ENCODE measurements at places on chromosomes 13 and 19. TPM values are rescaled to one million over a fixed set of nuclear protein-coding genes. Genes with fewer than 3 reads are reported as not detected.

DNA sequence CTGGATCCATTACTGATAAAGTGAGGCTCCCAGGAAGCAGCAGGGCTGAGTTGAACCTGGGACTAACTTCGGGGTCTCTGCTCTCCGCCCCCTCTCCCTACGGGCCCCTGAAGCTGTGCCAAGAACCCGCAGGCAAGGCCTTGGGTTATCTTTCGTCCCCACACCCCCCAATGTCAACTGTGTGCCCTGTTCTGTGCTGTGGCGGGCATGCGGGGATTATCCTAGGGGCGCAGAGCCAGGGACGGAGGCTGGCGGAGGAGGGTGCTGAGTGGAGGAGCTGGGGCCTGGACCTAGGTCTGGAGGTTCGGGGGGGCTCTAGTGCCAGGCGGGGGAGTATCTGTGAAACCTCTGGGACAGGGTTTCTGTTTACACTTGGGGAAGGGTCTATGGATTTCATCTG is 26.4 kb downstream of the RFX1 start:
- H3K27ac ChIP-seq, result peak overlapping the region; percentile 64
- H3K4me1 ChIP-seq, result peaks cover 13% of the 10 kb centered on the region

PSG2 gene
- total RNA-seq, result not detected

CEACAM16 gene
- not detected for total RNA-seq

DNA sequence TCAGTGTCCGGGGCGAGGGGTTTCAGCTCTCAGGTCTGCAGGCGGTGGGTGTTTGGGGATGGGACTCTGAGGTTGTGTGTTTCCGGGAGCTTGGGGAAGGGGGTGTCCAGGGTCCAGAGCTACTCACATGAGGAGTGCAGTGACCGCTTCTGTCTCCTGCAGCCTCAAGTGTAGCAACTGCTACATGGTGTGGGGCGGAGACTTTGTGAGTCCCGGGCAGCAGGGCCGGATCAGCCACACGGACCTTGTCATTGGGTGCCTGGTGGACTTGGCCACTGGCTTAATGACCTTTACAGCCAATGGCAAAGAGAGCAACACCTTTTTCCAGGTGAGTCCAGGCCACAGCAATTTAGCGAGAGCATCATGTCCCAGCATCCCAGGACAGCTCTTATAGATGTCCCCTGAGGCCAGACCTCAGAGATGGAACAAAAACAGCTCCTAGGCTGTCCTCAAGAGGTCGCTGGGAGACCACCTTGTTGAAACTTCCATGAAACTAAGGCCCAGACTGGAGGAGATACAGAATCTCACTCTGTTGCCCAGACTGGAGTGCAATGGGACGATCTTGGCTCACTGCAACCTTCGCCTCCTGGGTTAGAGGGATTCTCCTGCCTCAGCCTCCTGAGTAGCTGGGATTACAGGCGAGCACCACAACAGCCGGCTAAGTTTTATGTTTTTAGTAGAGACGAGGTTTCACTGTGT is 44.9 kb downstream of the RYR1 start:
- no peak overlapping the region for H3K27ac ChIP-seq
- H3K4me1 ChIP-seq, result no peaks in the 10 kb centered on the region
- peaks cover 2% of the 10 kb centered on the region for H3K27me3 ChIP-seq
- no peak for DNase-seq

DNA sequence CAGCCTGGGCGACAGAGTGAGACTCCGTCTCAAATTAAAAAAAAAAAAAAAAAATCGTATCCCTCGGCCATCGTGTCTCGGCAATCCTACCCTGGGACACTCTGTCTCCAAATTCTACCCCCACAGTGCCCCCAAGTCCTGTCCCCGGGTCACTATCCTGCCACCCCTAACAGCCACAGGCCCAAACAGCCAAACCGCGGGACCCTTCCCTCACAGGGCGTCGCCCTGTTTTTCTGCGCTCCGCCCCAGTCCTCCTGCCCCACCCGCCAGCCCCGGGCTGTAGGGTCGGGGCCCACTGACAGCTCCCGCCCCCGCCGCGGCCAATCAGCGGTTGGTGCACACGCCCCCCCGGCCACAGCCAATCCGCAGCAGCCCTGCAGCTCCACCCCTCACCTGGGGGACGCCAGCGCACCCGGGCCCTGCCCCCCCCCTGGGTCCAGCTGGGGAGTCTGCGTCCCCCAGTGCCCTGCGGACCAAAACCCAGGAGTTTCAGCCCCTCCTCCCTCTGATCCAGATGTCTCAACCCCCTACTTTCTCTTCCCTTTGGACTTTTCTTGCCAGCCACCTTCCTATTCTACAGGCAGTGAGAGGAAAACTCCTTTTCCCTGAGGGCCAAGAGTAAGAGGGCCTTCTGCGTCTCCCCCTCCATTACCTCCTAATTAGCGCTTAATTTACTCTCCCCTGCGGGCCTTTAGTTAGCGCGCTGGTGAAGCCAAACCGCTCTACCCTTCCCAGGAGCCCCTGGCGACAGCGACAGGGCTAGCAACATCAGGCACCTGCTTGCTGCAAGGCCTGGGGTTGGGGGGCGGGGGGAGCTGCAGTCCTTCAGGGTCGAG is 1.5 kb upstream of the BCAT2 start:
- DNase-seq, result peak; percentile 48
- H3K27me3 ChIP-seq, result no peaks in the 10 kb centered on the region
- H3K4me1 ChIP-seq, result peaks cover 19% of the 10 kb centered on the region

- H3K27me3 ChIP-seq, result peaks cover 46% of the 10 kb centered on the region
- H3K36me3 ChIP-seq, result no peaks in the 10 kb centered on the region
- H3K4me3 ChIP-seq, result no peak overlapping the region
- no peak overlapping the region for H3K27ac ChIP-seq
These were observed 5.6 kb upstream of the SIGLEC9 start for GRCh38 chr19:51119101-51119500.

GRCh38 chr19:51172223-51172622 is 30.1 kb downstream of the SIGLEC7 start:
- peaks cover 28% of the 10 kb centered on the region for H3K27me3 ChIP-seq
- H3K4me1 ChIP-seq, result no peaks in the 10 kb centered on the region
- DNase-seq, result no peak

- H3K4me3 ChIP-seq, result no peak overlapping the region
- H3K27ac ChIP-seq, result no peak overlapping the region
- H3K4me1 ChIP-seq, result peaks cover 8% of the 10 kb centered on the region
- DNase-seq, result no peak
- no peaks in the 10 kb centered on the region for H3K27me3 ChIP-seq
- peaks cover 12% of the 10 kb centered on the region for H3K36me3 ChIP-seq
These were observed 37.1 kb downstream of the MYO9B start for GRCh38 chr19:17112700-17113099.

PSG1 gene
- total RNA-seq, result not detected

- H3K27me3 ChIP-seq, result peaks cover 35% of the 10 kb centered on the region
- no peaks in the 10 kb centered on the region for H3K36me3 ChIP-seq
- no peaks in the 10 kb centered on the region for H3K4me1 ChIP-seq
These were observed 134.7 kb downstream of the POU4F1 start for GRCh38 chr13:78468621-78469020.

ZNF221 gene
- total RNA-seq, result 13.0 TPM

Data from mesothelial cell of epicardium (in vitro differentiated cells).